ENCODE measurements at places on chromosomes 12 and 14.

DNA sequence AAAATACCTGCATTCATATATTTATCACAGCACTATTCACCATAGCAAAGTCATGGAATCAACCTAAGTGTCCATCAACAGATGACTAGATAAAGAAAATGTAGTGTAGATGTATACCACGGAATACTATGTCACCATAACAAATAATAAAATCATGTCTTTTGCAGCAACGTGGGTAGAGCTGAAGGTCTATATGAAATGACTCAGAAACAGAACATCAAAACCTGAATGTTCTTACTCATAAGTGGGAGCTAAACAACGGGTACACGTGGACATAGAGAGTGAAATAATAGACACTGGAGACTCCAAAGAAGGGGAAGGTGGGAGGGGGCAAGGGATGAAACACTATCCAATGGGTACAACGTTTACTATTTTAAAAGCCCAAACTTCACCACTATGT, 37.9 kb downstream of the SLC38A1 start:
- no peak for DNase-seq

DNA sequence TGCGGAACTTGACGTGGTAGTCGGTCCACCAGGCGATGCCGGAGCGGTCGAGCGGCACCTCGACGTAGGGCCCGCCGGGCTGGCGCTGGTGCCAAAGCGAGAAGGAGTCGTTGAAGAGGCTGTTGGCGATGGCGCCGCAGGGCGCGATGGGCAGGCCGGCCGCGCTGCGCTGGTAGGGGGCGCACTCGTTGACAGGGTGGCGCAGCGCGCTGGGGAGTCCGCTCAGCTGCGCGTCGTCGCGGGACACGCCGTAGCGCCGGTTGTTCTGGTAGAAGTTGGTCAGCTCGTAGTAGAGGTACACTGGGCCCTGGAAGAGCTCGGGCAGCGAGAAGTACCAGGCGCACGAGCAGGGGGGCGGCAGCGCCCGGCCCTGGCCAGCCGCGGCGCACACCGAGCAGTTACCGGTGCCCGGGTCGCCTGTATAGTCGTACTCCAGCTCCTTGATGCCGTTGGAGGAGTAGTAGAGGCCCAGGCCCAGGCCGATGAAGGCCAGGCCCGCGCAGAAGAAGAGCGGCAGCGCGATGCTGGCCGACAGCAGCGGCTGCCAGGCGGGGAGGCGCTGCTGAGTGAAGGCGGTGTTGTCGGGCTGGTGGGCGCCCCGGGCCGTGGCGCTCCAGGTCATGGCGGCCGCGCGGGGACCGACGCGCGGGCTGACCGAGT, 482 bp downstream of the TMEM30B start:
- DNase-seq, result no peak

- no peak for DNase-seq
Observed at GRCh38 chr14:76958020-76958979, 70.2 kb downstream of the IRF2BPL start.

DNA sequence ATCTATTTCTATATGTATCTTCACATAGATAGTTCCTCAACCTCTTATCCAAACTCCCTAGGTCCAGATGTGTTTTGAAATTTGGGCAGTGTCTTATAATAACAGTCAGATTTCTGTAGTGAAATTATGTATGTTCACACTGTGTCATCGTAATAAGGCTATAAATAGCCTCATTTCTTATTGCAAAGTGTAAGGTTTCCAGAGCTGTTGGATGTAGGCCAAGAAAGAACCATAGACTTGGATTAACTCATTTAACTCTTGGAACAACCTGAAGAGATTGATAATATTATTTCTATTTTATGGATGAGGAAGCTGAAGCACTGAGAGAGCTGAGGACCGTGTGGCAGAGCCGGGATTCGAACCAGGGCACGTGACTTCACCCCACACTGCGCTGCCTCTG, 49.0 kb upstream of the PIWIL1 start:
- no peak for DNase-seq

- no peak for DNase-seq
Observed at GRCh38 chr14:68586896-68587751, 205.7 kb downstream of the ZFP36L1 start.

DNA sequence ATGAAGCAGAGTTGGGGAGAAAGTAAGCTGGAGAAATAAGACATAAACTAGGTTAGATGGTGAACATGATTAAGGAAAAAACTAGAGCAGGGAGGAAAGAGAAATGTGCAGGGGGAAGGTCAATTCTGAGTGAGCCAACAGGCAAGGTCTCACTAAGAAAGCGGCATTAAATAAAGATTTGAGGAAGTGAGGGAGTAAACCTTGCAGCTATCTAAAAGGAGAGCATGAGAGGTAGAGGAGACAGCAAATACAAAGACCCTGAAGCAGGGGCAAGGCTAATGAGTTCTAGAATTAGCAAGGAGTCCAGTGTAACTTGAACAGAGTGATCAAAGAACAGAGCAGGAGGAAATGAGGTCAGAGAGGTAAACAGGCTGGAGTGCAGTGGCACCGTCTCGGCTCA, 4.4 kb upstream of the SOCS2 start:
- DNase-seq, result no peak
